Activated naive CD8-positive, alpha-beta T cell treated with anti-CD3 and anti-CD28 coated beads for 36 hours (primary cell): ENCODE measurements at places on chromosomes 2 and 18.

- DNase-seq: peak; percentile 18
Measured at GRCh38 chr18:75915941-75916623, 488.6 kb upstream of the SMIM21 start.

DNA sequence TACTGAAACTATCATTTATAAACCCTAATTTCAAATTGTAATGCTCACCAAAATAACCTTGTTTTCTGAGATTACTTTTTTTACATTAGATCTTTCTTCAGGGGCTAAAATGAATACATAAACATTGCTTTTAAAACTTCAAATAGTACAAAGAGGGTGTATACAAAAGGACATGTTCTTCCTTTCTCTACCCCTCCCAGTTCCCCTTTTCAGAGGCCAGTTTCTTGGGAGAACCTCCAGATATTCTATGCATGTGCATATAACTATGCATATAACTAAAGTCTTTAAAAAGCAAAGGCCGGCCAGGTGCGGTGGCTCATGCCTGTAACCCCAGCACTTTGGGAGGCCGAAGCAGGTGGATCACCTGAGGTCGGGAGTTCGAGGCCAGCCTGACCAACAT lies 10.6 kb upstream of the FAM117B start:
- no peak for DNase-seq

- DNase-seq: no peak
Measured at GRCh38 chr18:3171631-3172030, 48.1 kb downstream of the MYOM1 start.

- no peak for DNase-seq
Measured at GRCh38 chr2:86770816-86771301, 19.9 kb downstream of the CD8A start.

- DNase-seq: no peak
Measured at GRCh38 chr2:200365209-200365608, 58.7 kb downstream of the SPATS2L start.

DNA sequence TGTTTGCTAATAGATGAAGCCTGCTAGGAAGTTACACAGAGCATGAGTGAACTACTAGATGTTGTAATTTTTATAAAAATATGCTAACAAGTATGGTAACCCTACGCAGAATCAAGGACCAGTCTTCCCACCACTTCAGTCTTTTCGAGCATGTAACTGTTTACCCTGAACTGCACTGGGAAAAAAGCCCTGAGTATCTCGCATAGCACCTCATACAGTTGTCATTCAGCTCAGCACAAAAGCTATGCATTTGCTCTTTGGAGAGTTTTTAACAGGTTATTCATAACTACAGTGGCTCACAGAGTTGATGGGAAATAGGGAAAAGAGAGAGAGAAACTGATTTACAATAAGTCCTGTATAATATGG lies 42.7 kb downstream of the DYNC1I2 start:
- no peak for DNase-seq

DNA sequence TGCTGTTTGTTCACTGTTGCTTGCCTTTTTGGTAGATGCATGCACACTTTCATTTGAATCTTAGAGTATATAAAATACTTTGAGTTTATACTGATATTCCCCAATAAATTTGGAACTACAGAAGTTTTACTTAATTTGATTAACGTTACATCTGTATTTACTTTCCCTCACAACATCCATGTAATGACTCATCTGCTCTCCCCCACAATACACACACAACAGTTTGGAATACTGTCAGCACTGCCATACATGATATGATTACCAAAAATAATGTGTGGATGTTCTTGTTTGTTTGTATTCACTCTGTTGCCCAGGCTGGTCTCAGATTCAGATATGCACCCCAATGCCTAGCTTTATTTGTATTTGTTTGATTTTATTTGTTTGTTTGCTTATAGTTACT lies 144.2 kb downstream of the WDR7 start:
- no peak for DNase-seq

GRCh38 chr18:74200780-74201179 lies 52.5 kb downstream of the TIMM21 start:
- DNase-seq: no peak

- DNase-seq: no peak
Measured at GRCh38 chr2:145650226-145650625, 1130.3 kb upstream of the ZEB2 start.

- no peak for DNase-seq
Measured at GRCh38 chr18:31373641-31374040, 2.9 kb upstream of the DSG4 start.

DNA sequence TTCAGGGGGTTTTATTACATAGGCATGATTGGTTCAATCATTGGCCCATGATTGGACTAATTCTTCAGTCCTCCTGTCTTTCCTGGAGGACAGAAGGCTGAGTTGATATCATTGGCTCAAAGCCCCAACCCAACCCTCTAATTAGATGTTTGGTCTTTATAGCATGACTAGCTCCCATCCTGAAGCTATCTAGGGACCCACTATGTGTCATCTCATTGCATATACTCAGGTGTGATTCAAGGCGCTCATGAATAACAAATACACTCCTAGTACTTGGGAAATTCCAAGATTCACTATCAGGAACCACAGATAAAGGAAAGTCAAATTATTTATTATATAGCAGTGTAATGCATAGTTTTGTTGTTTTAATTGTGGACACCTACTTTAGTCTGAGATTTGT lies 24.9 kb upstream of the NBEAL1 start:
- no peak for DNase-seq

- no peak for DNase-seq
Measured at GRCh38 chr2:23417310-23417709, 32.3 kb downstream of the KLHL29 start.

GRCh38 chr2:103289105-103289725 lies 527.4 kb downstream of the TMEM182 start:
- no peak for DNase-seq

DNA sequence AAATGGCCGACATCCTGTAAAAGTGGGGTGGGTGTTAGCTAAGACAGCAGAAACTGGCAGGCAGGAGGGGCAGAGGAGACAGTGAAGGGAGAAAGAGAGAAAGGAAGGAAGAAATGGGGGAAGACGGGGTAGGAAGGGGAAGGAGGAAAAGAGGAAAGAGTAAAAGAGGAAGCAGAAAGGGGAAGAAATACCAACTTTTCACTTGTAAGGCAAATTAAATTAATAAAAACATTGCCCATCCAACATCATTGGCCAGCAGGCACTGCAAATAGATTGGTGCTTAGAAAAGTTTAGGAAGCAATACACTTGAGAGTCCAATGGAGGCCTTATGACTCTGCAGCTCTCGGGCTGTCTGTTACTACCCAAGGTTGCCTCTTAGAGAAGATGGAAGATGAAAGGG lies 116.7 kb downstream of the TNS1 start:
- no peak for DNase-seq

DNA sequence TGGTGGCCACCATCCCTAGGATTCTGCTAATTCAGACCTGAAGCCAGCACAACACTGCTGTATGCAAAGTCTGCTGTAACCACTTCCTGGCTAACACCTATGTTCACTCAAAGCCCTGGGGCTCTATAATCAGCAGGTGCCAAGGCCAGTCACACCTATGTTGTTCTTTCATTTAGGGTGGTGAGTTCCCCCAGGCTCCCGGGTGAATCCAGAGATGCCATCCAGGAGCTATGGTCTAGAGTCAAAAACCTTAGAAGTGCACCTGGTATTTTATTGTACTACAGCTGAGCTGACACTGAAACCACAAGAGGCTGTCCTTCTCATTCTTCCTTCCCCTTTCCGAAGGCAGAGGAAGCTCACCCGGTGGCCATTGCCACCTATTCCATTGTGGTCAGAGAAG lies 46.2 kb upstream of the CCDC141 start:
- DNase-seq: no peak

GRCh38 chr2:26453421-26454329 lies 24.2 kb downstream of the OTOF start:
- no peak for DNase-seq

DNA sequence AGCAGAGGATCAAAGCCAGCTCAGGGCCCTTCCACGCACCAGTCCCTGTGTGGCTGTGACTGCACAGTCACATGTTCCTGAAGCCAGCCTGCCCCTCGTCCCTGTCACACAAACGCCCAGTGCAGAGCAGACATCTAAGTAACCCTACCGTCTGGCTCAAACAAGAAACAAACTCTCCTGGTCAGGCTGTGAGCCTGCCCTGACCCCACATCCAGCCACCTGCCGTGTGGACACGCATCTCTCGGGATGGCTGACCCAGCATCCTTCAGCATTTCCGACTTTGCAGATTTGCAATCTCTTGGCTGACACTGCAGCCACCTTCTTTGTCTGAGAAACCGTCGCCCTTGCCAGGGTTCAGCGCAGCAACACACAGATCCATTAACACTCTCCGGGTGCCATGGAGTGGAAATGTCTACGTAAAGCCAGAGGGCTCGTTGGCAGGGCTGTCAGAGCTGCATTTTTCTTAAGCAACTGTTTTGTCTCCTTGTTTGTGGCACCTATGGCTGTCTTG lies 82.3 kb upstream of the ASAP2 start:
- DNase-seq: no peak

- DNase-seq: no peak
Measured at GRCh38 chr2:118292991-118293390, 204.7 kb downstream of the INSIG2 start.

DNA sequence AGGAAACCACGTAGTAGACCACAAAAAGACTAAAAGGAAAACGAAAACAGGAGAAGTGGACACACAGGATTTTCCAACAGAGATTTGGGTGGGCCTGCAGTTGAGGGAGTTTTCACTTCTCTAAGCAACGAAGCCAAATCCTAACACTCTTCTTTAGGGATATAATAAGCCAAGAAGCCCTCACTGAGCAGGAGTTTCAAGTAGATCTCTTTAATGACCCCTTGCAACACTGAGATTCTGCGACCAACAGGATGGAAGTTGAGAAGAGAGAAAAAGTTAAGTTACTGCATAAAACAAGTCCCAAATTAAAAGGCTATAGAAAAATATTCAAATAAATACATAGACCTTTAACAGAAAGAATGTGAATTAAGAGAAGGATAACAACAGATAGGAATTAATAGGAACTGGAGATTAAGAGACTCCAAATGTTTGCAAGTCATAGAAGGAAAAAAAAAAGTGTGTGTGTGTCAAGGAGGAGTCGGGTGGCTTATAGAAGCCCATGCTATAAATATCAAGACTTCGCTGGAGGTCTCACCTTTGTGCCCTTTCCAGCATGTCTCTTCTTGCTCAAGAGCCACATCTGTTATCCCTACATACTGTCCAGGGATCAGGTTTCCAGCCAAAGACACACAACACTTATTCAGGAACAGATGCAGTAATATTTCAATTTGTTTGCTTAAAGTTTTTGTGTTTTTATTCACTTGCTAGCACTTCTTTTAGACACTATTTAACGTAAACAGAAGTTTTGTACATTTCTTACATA lies 69.4 kb upstream of the ARHGAP28 start:
- no peak for DNase-seq

DNA sequence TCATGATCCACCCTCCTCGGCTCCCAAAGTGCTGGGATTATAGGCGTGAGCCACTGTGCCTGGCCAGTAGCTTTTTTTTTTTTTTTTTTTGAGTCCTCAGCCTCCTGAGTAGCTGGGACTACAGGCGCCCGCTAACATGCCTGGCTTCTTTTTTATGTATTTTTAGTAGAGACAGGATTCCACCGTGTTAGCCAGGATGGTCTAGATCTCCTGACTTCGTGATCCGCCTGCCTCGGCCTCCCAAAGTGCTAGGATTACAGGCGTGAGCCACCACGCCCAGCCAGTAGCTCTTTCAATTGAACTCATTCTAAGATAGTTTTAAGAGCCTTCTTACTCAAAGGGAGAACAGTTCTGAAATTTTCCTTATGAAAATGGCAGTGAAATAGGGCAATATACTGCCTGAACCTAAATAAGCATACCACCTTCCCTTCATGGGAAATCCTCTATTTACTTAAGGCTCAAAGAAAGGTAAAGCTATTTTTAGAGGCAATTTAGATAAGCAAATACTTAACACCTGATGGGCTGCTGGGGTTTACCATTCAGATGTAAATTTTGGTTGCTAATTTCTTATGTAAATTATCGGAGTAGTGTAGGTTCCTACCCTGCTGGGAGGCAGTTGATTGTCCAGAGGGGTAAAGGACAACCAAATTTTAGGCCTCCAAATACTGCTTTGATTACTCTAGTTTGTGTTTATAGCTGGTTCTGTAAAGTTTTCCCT lies 144.7 kb downstream of the GREB1L start:
- DNase-seq: no peak

DNA sequence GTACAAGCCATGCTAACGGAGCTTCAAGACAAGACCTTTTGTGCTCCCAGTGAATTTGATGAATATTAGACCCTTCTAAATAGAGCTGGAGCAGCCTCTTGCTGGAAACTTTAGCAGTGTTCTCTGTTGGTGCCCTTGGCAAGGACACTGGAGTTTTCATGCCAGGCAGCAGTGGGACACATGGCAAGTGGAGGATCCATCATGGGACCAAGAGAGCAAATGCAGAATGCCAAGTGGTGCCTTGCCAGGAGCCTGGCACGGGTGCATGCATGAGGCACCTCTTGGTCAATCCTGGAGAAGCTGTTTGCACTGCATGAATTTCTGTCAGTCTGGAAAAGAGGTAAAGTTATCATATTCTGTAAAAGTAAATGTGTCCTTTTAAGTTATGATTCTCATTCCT lies 59.1 kb downstream of the NETO1 start:
- DNase-seq: no peak

DNA sequence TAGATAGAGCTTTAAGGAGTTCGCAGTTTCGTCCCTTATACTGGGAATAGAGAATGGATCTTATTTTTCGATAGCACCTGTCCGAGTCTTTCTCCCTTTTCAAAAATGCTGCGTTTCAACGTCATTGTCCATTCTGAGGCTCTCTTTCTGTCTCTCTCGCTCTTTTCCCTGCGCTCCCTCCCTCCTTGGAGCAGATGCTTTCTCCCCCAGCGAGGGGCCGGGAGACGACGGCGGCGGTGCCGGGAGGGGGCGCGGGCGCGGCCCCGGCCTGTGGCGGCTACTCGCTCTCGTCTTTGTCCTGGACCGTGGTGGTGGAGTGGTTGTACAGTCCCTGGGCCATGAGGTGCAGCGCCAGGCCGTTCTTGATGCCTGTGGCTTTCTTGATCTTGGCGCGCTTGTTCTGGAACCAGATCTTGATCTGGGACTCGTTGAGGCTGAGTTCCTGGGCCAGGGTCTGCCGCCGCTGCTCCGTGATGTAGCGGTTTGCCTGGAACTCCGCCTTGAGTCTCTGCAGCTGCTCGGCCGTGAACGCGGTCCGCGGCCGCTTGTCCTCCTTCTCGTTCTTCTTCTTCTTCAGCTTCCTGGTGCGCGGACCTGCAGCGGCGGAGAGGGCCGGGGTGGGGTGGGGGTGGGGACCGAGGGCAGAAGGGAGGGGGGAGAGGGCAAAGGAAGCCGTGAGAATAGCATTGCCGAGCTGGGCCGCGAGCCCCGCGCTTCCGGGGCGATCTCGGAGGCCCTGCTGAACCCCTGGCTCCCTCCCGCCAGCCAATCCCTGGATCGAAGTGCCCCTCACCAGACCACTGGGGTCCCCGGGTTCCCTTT lies 4.6 kb downstream of the EN1 start:
- no peak for DNase-seq

DNA sequence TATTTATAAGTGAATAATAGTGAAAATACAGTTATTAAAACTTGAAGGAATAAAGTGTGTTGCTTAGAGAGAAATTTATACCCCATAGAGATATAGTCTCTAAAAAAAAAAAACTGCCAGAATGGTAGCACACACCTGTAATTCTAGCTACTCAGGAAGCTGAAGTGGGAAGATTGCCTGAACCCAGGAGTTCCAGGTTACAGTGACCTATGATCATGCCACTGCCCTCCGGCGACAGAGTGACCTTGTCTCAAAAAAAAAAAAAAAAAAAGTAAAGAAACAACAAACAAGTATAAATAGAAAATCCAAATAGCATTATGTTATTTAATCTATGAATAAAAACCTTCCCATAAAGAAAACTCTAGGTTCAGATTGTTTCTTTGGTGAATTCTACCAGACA lies 7.4 kb upstream of the AGPS start:
- no peak for DNase-seq
